Lung microvascular endothelial cell (primary cell): ENCODE measurements at places on chromosomes 4 and X. TPM values are rescaled to one million over a fixed set of nuclear protein-coding genes. Genes with fewer than 3 reads are reported as not detected.
A peak's percentile ranks its signal among the peaks of the same experiment; 100 is the strongest.

ARHGEF6 gene
- 5.9 and 12.7 TPM in 2 replicates for total RNA-seq

HSFX3 gene
- total RNA-seq: not detected in 2 replicates

GRCh38 chr4:186643501-186644310, 80.0 kb downstream of the FAT1 start:
- no peak for DNase-seq

DNA sequence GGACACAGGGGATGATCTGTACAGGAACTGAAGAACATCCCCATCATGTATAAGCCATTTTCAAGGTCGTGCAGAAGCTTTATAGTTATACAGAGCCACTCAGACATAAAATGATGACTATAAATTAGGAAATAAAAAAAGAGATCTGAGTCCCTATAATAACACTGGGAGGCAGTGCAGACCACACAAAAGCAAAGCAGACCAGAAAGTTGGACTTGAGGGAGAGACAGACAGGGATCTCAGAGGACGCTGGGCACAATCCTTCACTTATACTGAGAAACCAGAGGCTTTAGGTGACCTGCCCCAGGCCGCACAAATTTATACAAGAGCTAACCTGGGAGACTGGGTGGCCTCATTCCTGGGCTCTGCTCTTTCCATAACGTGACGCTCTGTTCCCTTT, 70.5 kb downstream of the HADH start:
- DNase-seq: peak; percentile 49

TENM3 gene
- 21.4 and 45.4 TPM in 2 replicates for total RNA-seq

- DNase-seq: no peak
Measured at GRCh38 chr4:38623260-38623659, 40.7 kb upstream of the KLF3 start.

C4orf54 gene
- under 0.01 TPM in 1 of 2 replicates, not detected in the other for total RNA-seq

- DNase-seq: peak; percentile 97
Measured at GRCh38 chr4:139740531-139741041, 75.0 kb downstream of the MGST2 start.

CT45A1 gene
- total RNA-seq: not detected in 2 replicates

ARMCX1 gene
- 39.7 and 55.2 TPM in 2 replicates for total RNA-seq

DNA sequence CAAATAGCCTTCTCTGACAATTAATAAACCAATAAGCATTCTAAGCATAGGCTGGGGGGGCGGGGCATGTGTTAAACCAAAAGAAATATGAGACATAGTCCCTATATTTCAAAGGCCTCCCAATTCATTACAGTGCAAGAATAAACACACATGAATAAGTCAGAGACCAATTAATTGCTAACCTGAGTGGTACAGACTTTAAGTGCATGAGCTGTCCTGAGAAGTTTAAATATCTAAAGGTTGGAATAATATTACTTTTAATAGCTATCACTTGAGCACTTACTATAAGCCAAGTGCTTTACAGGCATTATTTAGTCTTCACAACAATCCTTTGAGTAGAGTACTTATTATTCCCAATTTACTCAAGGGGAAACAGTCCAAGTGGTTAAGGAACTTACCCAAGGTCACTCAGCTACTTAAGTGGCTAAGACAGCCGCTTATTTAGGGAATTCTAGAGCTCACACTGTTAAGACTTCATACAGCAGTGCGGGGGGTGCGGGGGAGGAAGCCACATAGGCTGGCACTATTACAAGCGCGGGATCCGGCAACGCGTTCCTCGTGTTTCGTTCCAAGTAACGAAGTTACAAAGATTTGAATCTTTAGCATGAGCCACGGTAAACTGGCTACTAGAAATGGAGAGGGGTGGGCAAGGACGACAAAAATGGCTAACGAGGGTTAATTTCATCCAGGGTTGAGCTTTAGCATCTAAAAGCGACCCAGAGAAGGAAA, 1.4 kb downstream of the THOC2 start:
- DNase-seq: peak; percentile 26

GRCh38 chr4:40789771-40790170, 40.0 kb downstream of the NSUN7 start:
- no peak for DNase-seq

GRCh38 chrX:56798339-56798711, 69.3 kb downstream of the NBDY start:
- DNase-seq: no peak

SASH3 gene
- not detected in 2 replicates for total RNA-seq

DNA sequence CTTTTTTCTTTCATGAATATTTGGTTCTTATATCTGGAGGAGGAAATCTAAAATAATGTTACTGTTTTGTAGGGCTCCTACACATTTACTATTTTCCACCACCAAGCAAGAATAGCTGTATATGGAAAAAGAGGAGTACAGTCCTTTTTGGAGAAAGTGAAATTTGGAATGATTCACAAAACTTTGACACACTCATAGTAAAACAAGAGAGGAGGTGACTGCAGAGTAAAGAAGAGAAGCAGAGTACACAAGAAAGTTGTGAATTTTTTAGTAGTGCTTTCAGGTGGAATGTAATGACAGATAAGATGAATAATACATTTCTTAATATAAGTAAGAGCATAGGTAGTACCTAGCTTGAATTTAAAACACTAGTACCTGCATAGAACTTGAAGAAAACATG, 41.3 kb upstream of the UGT2B4 start:
- DNase-seq: no peak

GRCh38 chr4:122313006-122313646, 65.7 kb upstream of the ADAD1 start:
- DNase-seq: no peak

GRCh38 chr4:71564775-71565174, 219.1 kb downstream of the GC start:
- DNase-seq: no peak

QRFPR gene
- total RNA-seq: 0.40 and 0.44 TPM in 2 replicates

MRFAP1L1 gene
- 34.4 and 40.1 TPM in 2 replicates for total RNA-seq

F9 gene
- not detected in 2 replicates for total RNA-seq

CSN1S1 gene
- not detected in 2 replicates for total RNA-seq
